RCC 7860 (cell line): ENCODE measurements at places on chromosomes 2 and 18.

GRCh38 chr18:79772108-79772864 is 25.5 kb upstream of the KCNG2 start:
- DNase-seq = no peak

- DNase-seq = no peak
These were observed 11.0 kb downstream of the FIGLA start for GRCh38 chr2:70779491-70779890.

DNA sequence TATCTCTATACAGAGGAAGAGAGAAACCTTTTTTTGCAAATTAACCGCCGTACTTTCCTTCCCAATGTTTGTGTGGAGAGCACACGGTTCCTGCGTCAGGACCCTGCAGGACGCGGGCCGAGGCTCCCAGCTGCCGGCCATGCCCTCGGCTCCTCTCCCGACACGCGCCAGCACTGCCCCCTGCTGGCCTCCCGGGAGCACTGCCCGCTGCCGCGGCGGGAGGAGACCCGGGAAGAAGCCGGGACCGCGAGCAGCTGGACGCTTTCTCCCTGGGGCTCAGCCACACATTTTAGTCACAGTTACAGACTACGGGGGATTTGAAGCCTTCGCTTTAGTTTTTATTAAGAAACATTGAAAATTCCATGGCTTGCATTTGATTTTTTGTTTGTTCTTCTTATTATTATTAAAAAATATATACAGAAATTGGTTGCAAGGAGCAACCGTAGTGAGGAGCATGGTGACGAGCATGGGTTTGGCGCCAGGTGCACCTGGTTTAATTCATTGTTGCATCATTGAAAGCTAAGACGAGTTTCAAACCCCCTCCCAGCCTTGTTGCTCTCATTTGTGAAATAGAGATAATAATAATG is 401.2 kb downstream of the GALR1 start:
- DNase-seq = no peak

- DNase-seq = no peak
These were observed 83.7 kb downstream of the TTC32 start for GRCh38 chr2:19818039-19818438.

DNA sequence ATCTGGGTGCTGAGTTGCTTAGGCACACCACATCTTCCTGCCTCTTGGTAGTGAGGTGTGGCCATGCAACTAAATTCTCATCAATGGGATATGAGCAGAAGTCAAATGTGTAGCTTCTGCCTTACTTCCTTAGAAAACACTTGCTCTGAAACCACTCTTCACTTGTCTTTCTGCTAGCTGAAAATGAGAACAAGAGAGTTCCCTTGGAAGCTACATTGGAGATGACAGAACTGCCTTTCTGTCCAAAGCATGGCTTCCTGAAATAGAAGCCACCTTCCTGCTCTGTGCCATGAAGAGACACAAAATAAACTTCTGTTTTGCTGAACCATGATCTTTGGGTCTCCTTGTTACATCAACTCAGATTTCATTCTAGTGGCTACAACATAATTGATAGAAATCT is 659.9 kb downstream of the IRS1 start:
- DNase-seq = no peak

GRCh38 chr2:219344751-219345430 is 12.3 kb upstream of the RESP18 start:
- no peak for DNase-seq

GRCh38 chr2:9675415-9676351 is 44.9 kb upstream of the YWHAQ start:
- DNase-seq = peak; percentile 97

DNA sequence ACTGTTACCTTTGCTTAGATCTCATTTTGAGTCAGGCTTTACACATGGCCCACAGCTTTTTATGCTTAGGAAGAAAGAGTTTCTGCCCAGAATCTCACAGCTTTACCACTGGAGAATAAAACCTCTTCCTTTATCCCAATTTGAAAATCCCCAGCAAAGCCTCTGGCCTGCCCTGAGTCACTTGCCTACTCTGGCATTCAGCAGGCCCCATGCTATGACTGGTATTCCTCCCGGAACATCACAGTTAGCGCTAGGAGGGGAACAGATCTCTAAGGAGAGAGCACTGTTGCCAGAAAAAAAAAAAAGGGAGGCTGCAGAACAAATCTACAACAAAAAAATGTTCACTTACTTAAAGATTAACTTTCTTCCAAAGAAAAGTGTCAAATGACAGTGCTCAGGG is 152.9 kb upstream of the DNMT3A start:
- no peak for DNase-seq

GRCh38 chr2:182372661-182373060 is 54.2 kb downstream of the PDE1A start:
- peak; percentile 96 for DNase-seq

GRCh38 chr2:59440491-59440890 is 1113.0 kb downstream of the BCL11A start:
- no peak for DNase-seq

GRCh38 chr2:134295441-134295840 is 41.6 kb downstream of the MGAT5 start:
- DNase-seq = no peak

DNA sequence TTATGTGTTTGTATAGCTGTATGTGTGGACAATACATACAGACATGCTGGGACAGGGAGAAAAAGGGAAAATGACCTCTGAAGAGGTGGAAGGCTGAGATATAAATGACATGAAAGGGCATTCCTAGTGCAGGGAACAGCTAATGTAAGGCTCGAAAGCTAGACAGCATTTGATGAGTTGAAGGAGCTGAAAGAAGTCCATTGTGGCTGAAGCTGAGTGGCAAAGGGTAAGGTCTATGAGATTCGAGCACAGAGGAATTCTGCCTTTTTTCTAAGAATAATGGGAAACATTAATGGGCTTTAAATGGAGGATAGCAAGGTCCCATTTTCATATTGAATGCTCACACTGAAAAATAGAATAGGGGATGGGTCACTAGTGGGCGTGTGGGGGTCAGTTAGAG is 23.6 kb downstream of the ADD2 start:
- DNase-seq = no peak

- peak; percentile 30 for DNase-seq
These were observed 49.1 kb downstream of the KCNIP3 start for GRCh38 chr2:95346231-95346737.

DNA sequence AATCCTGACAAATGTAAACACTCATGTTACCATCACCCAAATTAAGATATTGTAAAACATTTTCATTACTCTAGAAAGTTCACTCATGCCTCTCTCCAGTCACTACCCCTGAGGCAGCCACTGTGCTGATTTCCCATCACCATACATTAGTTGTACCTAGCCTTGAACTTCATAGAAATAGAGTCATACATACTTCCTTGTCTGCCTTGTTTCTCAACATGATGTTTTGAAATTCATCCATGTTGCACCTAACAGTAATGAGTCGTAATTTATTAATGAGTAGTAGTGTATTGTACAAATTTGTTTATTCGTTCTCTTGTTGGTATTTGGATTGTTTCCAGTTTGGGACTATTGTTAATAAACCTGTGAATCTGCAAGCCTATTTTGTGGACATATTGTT is 49.0 kb upstream of the TWSG1 start:
- DNase-seq = no peak

DNA sequence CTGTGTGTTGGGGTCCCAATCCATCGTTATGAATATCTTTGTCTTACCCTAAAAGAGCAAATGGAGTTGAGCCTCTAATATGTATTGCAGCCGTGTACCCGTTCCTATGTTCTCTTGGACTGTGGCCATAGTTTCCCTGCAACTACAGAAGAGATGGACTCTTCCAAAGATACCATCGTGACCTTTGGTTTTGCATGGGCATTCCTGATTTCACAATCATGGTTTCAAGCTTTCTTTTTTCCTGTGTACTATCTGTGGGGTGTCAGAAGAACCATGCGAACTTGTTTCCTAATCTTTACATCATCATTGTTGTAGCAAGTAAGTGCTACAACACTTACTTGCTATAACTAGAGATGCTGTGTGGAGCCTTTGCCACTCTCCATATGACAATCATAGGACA is 1295.7 kb downstream of the DPP10 start:
- DNase-seq = no peak

DNA sequence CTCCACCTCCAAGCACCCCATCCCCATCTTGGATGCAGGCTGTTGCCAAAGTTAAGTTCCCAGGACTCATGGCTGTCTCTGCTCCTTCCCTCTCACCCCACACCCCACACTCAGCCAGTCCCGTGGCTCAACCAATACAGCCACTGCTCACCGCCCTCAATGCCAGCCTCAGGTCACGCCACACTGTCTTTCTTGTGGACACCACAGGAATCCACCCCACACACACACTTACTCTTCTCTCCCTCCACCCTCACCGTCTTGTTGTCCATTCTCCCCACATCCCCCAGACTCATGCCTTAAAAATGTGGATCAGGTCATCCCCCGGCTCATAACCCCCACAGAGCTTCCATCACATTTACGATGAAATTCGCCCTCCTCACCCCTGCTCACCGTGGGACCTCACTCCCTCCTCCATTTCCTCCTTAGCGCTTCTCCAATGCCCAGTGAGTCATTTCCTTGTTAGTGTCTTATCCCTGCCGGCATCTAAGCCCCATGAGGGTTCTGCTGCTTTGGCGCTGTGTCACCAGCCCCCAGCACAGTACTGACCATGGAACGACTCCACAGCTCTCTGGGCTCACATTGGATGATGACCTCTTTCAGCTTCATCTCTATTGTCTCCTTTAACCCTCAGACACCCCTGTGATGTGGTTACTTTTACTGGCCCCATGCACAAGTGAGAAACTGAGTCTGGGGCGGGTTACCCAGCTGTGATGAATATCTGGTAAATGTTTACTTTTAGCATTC is 13.8 kb downstream of the MLPH start:
- peak; percentile 100 for DNase-seq

- DNase-seq = no peak
These were observed 22.8 kb upstream of the IL37 start for GRCh38 chr2:112887964-112888749.

DNA sequence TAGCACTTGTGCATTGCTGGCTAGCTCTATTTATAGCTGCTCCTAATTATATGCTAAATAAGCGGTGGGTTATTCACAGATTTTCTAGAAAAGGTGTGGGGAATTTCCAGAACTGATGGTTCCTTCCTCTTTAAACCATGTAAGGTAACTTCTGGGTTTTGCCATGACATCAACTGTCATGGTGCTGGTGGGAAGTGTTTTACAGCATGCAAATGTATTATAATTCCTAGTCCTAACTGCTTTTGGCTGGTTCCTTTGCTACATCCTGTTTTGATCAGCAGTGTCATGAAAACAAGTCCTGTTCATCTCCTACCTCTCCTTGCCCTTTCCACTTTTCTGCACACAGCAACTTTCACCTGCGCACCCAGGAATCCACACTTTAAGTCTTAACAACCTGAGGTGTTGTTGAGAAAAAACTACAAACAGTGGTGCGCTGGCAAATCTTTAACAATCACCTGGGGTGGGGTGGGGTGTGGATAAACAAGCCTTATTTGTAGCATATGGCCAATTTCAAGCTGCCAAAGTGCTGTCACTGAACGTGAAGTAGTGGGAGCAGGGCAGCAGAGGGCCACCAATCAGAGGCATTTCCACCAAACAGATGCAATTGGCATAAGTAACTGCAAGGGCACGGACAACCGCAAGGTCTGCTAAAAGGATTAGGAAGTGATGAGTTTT is 33.4 kb upstream of the SKOR2 start:
- no peak for DNase-seq

DNA sequence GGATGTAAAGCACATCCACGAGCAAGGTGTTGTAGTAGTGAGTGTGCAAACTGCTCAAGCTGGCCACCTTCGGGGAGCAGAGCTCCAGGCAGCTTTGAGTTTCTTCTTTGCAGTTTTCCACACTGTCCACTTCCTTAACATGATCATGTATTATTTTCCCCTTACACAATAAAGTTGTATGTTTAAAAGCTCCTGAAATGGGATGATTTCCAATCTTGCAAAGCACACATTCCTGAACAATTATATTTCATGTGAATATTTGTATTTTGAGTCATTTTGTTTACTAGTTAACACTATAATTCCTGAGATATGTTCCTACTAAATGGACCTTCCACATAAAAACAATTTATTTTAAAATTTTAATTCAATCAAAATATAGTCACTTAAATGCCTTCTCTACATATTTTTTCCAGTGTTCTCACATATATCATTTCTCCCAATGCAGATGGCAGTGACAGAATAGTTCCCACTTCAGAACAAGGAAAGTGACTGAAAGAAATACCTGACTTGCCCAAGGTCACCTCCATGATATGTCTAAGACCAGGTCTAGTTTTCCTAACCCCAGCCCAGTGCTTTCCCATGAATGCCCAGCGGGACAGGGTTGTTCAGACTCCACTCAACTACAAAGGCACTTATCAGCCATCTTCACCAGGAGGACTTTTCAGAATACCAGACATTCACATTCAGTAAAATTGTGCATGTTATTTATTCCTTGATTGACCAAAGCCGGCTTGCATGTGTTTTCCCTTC is 5.5 kb downstream of the CYB5A start:
- DNase-seq = no peak

DNA sequence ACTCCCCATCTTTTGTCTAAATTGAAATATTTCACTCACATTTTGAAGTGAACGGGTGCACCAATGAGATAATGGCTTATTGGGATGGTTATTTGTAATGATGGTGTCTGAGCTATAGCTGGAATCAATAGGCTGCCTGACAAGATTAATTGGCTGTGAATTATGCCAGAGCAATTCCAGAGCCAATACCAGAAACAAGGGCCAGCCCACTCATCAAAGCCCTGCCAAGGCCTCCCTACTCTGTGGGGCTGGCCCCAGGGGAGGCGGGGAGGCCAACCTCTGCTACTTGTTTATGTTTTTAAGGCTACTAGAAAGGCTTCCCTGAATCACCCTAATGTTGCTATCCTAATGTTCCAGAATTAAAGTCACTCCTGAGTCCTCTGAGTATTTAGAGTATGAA is 29.1 kb upstream of the NEMP2 start:
- DNase-seq = no peak

- DNase-seq = no peak
These were observed 70.7 kb downstream of the TANK start for GRCh38 chr2:161230959-161231358.

DNA sequence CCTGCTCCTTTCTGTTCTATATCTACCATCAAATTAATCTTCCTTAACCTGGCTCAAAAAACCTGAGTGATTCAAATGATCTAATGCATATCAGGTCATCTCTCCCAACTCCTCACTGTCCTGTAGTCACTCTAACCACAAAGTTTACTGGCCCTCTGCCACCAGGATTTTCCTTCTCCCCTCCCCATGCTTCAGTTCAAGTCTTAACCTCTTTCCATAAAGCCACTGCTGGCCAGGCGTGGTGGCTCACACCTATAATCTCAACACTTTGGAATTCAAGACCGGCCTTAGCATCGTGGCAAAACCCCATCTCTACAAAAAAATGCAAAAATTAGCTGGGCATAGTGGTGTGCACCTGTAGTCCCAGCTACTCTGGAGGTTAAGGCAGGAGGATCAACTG is 7.5 kb upstream of the SP3 start:
- DNase-seq = peak; percentile 93

- no peak for DNase-seq
These were observed 130.9 kb downstream of the RNF152 start for GRCh38 chr18:61761875-61762274.

GRCh38 chr18:58991167-58991798 is 126.6 kb downstream of the ZNF532 start:
- peak; percentile 23 for DNase-seq
